ENCODE measurements at places on chromosomes 6 and 20.

DNA sequence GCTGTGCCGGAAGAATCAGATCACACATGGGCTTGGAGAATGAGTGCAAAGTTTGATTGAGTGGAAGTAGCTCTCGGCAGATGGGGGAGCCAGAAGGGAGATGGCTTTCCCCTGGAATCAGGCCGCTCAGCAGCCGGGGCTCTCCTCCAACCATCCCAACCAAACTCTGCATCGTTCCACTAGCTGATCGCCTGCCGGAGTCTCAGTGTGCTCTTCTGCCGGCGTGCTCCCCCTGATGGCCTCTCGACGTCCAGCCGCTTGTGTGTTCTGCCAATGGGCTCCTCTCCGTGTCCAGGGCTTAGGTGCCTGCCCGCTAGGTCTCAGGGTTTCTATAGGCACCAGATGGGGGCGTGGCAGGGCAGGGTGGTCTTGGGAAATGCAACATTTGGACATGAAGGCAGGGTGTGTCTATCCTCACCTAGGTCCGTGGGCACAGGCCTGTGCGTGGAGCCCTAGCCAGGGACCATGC lies 4.9 kb upstream of the BIRC7 start:
- DNase-seq: no peak

DNA sequence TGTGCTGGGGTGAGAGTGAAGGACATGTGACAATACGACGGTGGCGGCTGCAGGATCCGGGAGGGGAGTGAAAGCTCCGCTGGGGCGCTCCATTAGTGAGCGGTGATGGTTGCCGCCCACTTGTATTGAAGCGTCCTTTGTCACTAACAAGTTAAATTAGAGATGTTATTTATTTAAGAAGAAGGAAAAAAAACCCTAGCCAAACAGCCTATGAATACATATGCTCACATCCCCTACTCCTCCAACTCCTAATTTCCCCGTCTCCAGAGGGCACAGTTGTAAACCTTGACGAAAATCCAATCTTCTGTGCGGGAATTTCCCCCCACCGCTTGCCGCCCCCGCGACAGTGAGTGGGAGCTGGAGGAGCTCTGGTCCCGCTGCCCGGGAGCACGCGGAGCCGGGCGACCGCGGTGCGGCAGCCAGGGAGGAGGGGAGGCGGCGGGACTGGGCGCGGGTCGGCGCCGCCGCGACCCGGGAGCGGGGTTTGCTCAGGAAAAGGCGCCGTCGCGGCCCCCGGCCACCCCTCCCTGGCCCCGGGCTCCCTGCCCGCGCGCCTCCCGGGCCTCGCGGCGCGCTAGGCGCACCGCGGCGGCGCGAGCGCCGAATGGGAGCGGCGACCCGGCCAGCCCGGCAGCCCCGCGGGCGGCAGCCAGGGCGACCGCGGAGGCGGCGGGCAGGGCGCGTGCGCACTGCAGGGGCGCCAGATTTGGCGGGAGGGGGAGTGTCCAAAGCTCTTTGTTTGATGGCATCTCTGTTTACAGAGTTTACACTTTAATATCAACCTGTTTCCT lies at the start of gene MYB:
Gene MYB (plus strand): TSS at position 767 of the 791 bp plus-strand sequence. CDS start 206 bp downstream, outside the sequence.
- DNase-seq: peak; percentile 83

DNA sequence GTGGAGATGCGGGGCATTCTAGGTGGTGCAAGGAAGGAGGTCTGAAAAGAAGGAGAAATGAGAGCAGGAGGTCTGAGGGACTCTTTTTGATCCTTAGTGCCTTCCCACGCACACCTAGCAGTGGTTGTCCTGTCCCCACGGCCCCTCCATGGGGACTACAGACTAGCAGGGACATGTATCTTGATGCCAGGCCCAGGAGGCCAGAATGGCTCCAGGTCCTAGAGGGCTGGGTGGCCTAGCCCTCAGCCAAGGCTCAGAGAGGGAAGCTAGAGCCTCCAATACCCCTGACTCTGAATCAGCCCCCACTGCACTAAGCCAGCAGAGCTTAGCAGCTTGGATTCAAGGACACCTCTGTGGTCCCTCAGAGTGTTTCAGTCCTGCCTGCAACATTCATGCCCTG lies 16.7 kb upstream of the BLCAP start:
- no peak for DNase-seq

GRCh38 chr20:19344341-19344740 lies 131.9 kb downstream of the SLC24A3 start:
- DNase-seq: no peak

- DNase-seq: peak; percentile 42
These were observed 742 bp downstream of the TBCC start for GRCh38 chr6:42745083-42745639.
